ENCODE measurements at places on chromosomes 7 and 10. TPM values are rescaled to one million over a fixed set of nuclear protein-coding genes. Genes with fewer than 3 reads are reported as not detected.

Gene ANKRD30A
- not detected for polyA plus RNA-seq

Gene GLI3
- polyA plus RNA-seq: not detected

Gene CALHM1
- polyA plus RNA-seq: not detected

DNA sequence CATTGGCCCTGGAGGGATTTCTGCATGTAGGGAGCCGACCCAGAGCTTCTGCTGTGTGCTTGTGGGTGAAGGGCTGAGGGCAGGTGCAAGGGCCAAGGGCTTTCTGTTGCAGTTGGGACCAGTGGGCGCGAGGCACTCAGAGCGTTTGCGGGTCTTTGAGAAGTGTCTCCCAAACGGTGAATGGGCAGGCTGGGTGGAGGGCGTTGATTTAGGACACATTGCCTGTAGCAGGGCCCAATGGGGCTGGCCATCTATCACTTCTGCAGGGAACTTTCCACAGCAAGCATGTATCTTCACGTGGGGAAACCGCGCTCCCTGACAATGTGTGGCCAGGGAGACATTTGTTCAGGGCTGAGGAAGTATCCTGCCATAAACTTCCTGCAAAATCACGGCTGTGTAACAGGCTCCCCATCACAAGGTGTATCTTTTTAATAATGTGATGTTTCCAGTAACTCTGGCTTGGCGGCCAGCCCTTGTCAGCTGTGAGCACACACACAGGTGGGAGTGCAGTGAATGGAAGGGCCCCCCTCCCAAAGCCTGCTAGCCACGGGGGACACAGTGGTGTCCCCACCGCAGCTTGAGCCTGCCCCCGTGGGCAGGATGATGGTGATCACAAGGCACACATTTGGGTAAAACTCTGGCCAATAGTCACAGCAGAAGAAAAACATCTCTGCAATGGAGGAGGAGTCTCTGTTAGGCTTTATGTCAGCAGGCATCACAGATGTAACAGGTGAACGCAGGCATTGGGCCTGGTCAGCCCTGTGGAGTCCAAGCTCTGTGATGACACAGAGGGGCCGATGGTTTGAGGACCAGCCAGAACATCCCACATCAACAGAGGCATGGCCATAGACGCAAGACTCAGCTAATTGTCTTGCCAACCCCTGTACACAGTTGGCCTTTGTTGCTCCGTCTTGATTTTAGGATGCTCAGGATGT is 84.3 kb downstream of the GLRX3 start:
- H3K4me3 ChIP-seq: no peak overlapping the region
- no peak overlapping the region for H3K27ac ChIP-seq
- no peaks in the 10 kb centered on the region for H3K36me3 ChIP-seq
- no peaks in the 10 kb centered on the region for H3K27me3 ChIP-seq
- H3K4me1 ChIP-seq: no peaks in the 10 kb centered on the region

GRCh38 chr7:47714669-47715607 is 133.0 kb upstream of the TNS3 start:
- DNase-seq: no peak
- H3K4me3 ChIP-seq: no peak overlapping the region
- H3K4me1 ChIP-seq: no peaks in the 10 kb centered on the region
- H3K36me3 ChIP-seq: no peaks in the 10 kb centered on the region
- no peak overlapping the region for H3K27ac ChIP-seq
